ENCODE measurements at places on chromosomes 11 and 22.
A peak's percentile ranks its signal among the peaks of the same experiment; 100 is the strongest.

DNA sequence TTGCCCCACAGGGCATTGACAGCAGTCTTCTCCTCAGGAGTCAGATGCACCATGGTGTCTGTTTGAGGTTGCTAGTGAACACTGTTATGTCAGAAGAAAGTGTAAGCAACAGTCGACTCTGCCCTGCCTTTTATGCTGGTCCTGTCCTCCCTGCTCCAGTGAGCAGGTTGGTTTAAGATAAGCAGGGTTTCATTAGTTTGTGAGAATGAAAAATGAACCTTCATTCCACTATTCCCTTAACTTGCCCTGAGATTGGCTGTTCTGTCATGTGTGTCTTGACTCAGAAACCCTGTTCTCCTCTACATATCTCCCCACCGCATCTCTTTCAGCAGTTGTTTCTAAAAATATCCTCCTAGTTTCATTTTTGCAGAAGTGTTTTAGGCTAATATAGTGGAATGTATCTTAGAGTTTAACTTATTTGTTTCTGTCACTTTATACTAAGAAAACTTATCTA, at the start of gene HBD:
HBD (minus strand) TSS at position 103 of the 454 bp plus-strand sequence; CDS start at position 53, 50 bp downstream.
- DNase-seq, result no peak

DNA sequence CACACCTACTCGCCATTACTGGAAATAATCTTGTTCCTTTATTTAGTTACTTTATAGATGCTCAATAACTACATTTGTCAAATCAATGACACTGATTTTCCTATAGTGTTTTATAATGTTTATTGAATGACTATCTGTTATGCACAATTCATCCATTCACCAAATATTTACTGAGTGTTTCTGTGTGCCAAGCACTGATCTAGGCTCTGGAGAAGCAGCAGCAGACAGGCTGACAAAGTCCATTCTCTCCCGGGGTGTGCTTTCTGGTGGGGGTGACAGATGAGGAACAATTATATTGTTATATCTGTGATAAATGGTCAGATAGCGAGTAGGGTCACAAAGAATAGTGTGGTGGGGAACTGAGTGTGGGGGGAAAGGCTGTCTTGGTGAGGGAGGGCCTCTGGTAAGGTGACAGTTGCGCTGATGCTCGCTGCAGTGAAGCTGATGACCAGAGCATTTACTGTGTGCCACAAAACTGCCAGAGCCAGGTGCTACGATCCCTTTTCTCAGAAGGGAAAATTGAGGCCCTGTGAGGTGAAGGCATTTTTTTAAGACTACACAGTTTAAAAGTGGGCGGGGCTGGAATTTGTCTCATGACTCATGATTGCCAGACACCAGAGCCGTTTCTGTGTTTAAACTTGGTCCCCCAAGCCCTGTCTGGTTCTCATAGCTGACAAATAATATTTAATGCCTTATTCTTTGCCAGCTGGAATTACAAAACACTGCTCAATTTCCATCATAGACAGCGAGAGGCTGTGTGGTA, 10.2 kb downstream of the PACS1 start:
- peak; percentile 29 for DNase-seq

DNA sequence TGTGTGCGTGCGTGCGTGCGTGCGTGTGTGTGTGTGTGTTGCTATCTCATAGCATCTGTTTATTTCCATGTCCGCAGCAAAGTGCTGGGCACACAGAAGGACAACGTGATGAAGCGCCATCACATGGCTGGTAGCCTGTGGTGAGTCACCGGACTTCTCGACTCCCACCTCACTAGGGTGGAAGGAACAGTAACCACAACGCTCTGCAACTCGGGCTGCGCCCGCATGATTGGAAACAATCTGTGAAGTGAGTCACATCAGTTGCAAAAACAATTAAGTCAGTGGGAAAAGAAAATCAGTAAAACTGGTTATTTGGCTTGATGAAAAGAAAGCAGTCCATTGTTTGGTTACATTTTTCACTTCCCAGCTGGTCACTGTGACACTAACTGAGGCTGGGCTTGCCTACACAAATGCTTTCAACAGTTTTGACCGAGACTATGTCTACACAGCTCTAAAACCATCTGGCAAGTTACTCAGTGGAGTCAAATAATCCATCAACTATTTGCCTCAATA, 437.3 kb upstream of the CADM1 start:
- no peak for DNase-seq

DNA sequence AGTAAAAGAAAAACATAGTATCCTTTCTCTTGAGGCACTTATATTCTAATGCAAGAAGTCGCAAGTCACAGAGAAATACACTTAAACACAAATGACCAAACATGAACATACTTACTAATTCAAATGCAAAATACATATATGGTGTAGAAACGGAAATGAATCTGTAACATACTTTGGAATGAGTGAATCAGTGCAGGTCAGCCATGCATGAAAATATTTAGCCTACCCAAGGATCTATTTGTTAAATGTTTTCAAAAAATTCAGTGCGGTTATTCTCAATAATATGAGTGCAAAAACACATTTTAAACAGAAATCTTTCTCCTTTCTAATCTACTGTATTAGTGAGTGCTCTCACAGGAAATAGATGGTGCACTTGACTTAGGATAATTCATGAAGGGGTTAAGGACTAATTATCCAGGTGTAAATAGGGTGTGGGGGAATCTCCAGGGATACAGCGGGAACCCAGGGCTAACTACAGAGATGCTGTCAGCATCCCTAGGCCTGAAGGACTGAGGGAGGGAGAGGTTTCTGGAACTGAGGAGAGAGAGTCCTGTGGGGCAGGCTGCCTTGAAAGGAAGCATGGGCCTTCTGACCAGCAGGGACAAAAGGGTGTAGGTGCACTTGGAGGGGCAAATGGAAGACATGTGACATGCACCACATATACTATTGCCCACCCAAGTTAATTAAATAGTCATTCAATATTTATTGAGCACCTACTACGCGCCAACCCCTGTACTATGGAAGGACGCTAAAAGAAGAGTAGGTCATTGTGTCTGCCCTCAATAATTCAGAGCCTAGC, 139.2 kb downstream of the MAML2 start:
- no peak for DNase-seq

DNA sequence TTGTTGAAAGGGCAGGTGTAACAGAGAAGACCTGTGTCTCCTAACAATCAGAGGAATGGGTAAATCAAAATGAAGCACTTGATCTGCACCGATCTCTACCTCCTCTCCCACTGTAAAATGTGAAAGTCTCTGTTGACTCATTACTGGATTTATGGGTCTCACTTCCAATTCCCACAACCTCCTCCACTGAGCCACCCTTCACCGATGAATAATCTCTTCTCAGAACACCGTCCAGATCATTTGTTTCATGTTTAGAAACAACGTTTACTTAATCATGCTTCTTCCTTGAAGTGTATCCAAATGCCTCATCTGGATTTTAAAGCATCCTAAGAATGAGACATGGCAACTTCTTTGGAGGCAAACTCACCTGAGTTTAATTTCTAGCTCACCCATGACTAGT, 643.6 kb downstream of the ETS1 start:
- no peak for DNase-seq

DNA sequence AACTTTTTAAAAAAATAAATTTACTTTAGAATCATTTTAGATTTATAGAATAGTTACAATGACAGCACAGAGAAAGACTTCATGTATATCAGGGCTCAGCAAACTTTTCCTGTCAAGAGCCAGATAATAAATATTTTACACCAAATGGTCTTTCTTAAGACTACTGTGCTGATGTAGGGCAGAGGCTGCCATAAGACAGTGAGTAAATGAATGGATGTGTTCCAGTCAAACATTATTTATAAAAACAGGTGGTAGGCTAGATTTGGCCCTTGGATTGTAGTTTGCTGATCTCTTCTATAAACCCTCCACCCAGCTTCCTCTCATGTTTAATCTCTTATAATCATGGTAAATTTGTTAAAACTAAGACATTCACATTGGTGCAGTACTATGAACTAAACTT, 33.0 kb downstream of the CECR2 start:
- peak; percentile 39 for DNase-seq

DNA sequence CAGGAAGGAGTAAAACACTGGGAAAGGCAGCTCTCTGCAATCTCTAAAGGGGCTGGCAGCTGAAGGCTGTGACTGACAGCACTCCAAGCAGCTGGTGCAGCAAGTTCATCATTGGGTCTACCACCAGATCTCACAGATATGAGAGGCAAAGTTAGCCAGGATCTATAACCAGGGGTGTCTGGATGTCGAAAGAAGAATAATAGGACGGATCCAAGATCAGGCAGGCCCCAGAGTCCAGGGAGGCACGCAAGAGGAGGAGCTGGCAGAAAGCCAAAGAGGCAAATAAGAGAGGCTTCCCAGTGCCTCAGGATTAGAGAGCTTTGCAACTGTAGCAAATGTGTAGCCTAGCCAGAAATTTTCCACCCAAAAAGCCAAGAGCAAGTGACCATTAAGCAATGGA, 77.1 kb downstream of the RBMXL2 start:
- peak; percentile 31 for DNase-seq

DNA sequence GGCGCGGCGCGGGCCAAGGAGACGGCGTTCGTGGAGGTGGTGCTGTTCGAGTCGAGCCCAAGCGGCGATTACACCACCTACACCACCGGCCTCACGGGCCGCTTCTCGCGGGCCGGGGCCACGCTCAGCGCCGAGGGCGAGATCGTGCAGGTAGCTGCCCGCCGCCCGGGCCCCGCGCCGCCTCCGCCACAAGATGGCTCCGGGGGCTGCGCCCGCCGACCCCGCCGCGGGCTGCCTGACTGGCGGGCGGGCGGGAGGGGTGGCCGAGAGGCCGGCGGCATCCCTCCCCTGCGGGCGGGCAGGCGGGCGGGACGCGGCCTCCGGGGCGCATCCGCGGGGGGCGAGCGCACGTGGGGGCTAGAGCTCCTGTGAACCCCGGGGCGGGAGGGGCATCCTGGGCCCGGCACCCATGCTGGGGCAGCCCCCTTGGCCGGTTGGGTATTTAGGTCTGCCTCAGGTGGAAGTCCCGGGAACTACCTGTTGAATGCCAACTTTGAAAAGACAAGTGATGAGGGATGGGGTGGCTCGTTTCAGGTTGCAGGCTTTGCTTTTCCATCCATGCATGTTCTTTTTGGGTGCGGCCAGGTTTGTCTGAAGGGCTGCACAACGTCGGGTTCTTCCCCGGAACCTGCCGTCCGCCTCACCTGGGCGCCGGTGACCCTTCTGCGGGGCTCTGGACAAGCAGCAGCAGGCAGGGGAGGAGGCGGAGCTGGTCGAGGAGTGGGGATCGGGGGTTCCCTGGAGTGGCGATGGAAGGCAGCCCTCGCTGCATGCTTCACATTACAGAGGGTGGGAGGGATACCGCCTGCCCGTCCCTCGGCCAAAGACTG, 760 bp downstream of the ZNRF3 start:
- DNase-seq, result peak; percentile 19
